ENCODE measurements at places on chromosomes 7 and 10.

- no peak for DNase-seq
Measured at GRCh38 chr10:27464993-27465392, 39.1 kb upstream of the RAB18 start.

- no peak for DNase-seq
Measured at GRCh38 chr7:44147026-44147991, 6.2 kb upstream of the MYL7 start.

DNA sequence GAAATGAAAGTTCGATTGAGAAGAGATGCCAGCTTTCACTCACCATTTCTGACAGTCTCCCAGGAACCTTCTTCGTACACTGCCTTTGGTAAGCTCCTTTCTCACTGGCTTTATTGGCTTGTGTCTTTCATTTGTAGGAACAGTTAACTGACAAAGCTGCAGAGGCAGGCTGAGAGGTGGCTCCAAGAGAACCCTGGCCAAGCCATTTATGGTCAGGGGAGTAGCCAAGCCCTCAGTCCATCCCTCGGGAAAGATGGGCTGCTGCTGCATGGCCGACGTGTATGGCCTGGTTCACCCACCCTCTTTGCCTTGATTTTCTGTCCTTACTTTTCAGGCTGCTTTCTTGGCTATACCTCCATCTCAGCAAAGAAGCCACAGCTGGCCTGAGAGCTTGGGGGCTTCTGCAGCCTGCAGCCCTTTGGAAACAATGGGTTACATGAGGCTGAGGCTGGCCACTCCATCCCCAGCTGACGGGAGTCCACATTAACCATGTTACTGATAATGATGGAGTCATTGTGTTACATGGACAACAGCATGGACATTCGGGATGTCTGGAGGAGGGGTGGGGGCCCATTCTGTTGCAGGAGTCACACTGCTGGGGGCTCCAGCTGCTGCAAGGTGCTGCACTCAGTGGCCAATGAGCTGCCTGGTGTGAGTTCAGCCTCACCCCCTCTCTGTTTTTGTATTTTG is at the start of gene OPALIN:
TSS of gene OPALIN (minus strand) at position 152 of the 690 bp plus-strand sequence. CDS start at position 46, 106 bp downstream.
- DNase-seq, result no peak

- no peak for DNase-seq
Measured at GRCh38 chr10:86798611-86799010, 42.2 kb downstream of the BMPR1A start.

DNA sequence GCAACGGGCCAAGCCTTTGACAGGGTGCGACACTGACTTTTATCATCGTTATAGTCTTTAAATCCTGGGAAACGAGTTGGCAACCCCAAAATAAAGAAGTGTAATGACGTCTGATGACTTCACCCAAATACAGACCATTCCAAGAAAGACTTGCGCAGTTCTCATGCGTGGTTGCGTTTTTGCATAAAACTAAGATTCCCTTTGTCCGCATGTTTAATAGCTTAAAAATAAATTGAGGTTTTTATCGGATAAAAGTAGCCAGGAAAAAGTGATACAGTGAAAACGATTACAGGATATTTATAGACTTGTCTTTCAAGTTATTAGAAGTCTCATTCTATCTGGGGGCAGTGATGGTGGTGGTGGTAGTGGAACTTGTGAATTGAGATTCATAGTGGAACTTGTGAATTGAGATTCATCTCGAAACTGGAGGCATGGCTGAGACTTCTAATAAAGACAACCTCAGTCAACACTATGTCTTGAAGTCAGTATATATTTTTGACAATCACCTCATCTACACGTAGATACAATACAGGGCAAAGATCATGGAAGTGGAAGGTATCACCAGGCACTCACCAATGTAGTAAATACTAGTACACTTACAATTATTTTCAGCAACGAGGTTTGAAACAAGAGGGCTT is 1.2 kb upstream of the NAMPT start:
- peak; percentile 28 for DNase-seq

- DNase-seq, result no peak
Measured at GRCh38 chr10:62805231-62806099, 945 bp downstream of the ADO start.

DNA sequence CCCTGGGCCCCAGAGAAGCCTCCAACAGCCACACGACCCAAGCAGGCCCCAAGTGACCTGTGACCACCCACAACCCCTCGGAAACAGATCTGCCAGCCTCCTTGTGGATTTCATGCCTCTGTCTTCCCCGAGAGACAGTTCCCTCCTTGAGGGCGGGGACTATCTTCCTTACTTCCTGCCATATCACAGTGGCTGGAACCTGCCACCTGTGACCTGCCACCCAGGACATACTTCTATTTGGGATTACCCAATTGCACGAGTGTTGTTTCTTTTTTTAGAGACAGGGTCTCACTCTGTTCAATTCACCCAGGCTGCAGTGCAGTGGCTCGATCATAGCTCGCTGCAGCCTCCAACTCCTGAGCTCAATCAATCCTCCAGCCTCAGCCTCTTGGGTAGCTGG is 25.9 kb downstream of the TNRC18 start:
- DNase-seq, result no peak

DNA sequence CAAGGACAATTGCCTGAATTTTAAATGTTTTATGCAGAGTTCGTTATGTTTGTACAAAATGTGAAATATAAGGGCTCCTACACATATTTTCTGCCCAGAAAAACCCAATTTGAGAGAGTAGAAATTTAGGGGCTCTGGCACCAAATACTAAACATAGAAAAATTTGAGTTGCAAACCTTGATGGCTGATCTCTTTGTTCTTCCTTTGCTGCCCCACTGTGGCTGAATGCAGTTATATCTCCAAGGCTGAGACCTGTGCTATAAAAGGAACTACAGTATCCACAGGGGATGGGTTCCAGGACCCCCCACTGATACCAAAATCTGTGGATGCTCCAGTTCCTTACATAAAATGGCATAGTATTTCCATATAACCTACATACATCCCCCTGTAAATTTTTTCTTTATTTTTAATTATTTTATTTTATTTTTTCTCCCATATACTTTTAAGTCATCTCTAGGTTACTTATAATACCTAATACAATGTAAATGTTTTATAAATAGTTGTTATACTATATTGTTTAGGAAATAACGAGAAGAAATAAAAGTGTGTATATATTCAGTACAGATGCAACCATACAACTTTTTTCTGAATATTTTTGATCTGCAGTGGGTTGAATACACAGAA is 22.5 kb downstream of the CFAP43 start:
- no peak for DNase-seq

- DNase-seq, result no peak
Measured at GRCh38 chr10:13291821-13292773, 7.8 kb downstream of the PHYH start.

DNA sequence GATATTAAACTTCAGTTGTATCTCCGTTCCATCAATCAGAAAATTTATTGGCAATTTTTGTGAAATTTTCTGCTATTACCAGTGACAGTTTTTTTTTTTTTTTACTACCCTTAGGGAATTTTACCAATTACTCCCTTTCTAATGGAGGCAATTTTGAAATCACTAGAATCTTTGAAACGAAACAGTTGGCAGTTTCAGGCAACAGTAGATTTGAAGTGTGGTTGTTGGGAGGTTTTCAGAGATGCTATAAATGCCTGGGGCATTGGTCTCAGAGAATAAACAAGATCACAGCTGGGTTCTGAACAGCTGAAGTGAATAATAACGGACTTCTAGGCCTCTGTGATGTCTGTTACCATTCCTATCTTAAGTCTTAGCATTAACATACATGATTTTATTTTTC is 535.9 kb upstream of the POT1 start:
- DNase-seq, result no peak

DNA sequence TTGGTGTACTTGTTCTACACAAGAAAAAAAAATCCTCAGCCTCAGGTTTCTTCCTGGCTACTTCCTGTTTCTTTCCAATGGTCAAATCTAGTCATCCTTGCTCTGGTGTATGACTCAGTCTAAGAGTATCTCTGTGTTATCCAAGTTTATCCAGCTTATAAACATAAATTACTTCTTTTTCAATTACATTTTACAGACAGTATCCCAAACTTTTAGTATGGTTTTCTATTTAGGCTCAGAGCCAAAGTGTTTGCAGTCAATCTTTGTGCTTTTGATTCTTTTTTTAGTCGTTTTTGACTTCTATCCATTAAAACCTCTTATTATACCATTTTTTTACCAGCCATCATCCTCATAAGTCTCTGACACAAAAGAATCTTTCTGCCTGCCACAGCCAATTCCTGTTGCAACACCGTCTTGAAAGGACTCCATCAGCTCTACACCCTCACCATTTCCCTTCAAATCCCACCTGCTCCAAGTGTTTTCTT is 294.6 kb downstream of the PTEN start:
- no peak for DNase-seq

GRCh38 chr7:12911053-12911452 is 223.6 kb downstream of the ARL4A start:
- DNase-seq, result no peak

GRCh38 chr7:97009753-97010732 is 4.7 kb downstream of the DLX6 start:
- no peak for DNase-seq

GRCh38 chr7:69710768-69711438 is 112.6 kb downstream of the AUTS2 start:
- no peak for DNase-seq

GRCh38 chr10:52609626-52610240 is 162.9 kb downstream of the MBL2 start:
- DNase-seq, result no peak

GRCh38 chr7:144069511-144069910 is at the start of gene OR2A25:
Gene OR2A25 (plus strand): TSS chr7:144069811. CDS start chr7:144074220, 4,409 bp downstream.
- DNase-seq, result no peak

- DNase-seq, result no peak
Measured at GRCh38 chr10:63707254-63707910, 186.2 kb downstream of the REEP3 start.

- no peak for DNase-seq
Measured at GRCh38 chr10:26468700-26469099, 30.6 kb downstream of the APBB1IP start.

DNA sequence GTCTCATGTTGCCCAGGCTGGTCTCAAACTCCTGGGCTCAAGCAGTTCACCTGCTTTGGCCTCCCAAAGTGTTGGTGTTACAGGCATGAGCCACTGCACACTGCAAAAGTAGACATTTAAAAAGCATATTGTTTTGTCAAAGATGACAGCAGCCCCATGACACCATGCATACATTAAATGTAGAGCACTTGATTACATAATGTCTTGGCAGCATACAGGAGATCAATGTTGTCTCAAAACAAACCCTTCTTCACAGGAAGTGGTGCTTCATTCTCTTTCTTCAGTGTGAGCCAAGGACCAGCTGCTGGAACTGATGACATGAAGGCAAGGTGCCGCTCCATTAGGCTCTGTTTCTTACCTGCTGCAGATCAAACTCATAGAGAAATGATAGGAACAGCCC is 218.4 kb downstream of the KLF6 start:
- no peak for DNase-seq

DNA sequence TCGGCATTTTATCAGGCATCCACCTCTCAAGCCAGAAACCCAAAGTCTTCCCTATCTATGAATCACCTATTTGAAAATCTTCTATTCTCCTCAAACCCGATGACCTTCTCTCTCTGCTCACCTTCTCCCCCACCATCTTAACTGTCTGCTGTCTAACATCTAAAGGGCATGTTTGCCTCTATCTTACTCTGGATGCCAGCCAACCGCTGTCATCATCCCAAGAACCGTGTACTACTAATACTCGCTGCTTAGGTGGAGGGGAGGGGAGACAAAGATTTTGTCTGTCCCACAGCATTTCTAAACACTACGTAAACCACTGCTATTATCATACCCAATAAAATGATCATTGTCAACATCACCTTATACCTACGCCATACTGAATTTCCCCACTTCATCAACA is 29.5 kb downstream of the PAXIP1 start:
- no peak for DNase-seq

DNA sequence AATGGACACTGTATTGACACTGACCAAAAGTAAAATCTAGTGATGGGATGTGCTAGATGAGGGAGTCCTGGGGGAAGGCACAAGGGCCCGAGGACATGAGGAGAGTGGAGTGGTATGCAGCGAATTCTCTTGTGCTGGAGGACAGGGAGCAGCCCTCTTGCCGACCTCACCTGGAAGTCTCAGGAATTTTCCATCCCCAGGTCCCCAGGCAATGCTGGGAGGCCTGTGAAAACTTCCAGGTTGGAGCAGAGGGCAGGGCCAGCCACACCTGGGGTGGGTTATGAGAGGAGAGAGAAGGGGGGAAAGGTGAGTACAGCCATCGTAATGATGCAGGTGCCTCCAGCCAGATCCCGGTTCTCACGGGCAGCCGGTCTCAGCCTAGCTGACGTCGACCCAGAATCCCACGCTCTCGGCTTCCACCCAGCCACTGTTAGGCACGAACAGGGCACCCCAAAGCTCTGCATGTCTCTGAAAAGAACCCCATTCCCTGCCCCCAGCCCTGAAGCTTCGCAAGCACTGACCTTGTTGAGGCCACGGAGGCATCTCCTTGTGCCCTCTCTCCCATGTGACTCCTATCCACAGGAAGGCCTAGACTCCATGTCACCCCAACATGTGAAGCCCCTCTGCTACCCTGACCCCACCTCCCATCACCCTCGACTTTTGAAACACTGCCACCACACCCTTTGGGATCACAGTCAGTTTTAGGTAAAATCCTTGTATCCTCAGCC is 239.7 kb upstream of the MYO3A start:
- DNase-seq, result no peak

DNA sequence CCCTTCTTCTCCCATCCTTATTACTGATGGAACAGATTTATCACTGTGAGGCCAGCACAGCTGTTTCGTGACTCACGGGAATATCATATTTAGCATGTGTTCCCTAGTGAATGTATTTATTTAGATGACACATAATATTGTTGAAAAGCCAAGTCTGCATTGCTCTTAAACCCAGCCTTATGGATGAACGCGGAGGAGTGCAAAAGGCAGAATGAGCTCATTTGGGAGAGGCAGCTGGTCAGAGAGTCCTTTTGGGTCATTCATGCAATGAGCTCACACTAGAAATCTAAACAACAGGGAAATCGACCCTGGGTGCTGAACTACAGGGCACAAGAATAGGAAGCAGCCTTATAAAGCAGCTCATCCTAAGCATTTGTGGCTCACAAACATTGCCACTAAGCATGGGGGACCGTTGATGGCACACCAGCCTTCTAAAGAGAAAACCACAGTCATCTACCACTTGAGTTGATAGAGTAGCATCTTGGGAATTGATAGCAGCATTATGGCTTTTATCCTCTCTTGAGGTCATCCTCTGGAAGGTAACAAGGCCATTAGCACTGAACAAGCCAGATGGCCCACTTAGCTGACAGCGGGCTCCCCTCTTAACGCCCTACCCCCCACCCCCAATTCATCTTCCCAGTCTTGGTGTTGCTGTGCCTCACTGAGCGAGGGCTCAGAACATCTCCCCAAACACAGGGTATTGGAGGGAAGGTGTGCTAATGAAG is 32.9 kb upstream of the SDK1 start:
- no peak for DNase-seq

- no peak for DNase-seq
Measured at GRCh38 chr10:6218692-6219493, 16.2 kb downstream of the PFKFB3 start.

DNA sequence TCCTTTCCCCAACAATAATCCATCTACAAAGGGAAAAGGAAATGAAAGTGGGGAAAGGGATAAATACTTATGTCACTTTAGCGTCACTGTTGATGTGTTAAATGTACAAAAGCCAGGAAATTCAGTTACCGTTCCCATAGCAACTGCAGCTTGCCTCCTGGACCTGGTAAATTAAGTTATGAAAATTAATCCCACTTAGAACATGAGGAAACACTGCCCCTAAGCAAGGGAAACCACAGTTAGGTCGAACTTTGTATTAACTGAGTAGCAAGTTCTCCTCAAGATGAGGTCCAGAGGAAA is 338.2 kb upstream of the AOAH start:
- DNase-seq, result no peak
